ENCODE measurements at places on chromosomes 7 and 10.

- DNase-seq: no peak
Observed at GRCh38 chr7:13159003-13159402, 471.6 kb downstream of the ARL4A start.

GRCh38 chr10:109895095-109895818, 28.1 kb downstream of the XPNPEP1 start:
- DNase-seq: no peak

- no peak for DNase-seq
Observed at GRCh38 chr10:114681542-114681941, 23.5 kb upstream of the ABLIM1 start.

DNA sequence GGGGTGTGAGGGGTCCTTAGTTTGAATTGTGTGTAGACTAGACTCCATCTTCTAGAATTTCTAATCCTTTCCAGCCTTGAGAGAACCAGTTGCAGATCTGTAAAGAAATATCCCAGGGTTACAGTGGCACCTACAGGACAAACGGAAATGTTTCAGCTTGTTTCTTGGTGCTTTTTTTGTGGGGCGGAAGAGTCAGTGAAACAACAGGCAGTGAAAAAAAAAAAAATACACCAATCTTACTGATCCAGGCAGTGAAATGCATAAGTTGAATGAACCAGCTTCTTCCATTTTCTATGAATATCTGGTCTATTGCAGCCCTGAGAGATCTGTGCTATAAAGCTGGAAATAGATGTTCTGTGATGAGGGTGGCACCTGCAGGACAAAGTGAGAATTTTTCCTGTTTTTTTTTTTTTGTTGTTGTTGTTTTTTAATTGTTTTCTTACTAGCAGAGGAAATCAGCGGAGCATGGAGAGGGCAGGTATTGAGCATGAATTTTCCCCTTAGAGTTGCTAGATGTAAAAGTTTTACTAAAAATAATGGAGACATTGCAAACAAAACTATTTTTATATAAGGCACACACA, 81.9 kb upstream of the DYNC1I1 start:
- no peak for DNase-seq

DNA sequence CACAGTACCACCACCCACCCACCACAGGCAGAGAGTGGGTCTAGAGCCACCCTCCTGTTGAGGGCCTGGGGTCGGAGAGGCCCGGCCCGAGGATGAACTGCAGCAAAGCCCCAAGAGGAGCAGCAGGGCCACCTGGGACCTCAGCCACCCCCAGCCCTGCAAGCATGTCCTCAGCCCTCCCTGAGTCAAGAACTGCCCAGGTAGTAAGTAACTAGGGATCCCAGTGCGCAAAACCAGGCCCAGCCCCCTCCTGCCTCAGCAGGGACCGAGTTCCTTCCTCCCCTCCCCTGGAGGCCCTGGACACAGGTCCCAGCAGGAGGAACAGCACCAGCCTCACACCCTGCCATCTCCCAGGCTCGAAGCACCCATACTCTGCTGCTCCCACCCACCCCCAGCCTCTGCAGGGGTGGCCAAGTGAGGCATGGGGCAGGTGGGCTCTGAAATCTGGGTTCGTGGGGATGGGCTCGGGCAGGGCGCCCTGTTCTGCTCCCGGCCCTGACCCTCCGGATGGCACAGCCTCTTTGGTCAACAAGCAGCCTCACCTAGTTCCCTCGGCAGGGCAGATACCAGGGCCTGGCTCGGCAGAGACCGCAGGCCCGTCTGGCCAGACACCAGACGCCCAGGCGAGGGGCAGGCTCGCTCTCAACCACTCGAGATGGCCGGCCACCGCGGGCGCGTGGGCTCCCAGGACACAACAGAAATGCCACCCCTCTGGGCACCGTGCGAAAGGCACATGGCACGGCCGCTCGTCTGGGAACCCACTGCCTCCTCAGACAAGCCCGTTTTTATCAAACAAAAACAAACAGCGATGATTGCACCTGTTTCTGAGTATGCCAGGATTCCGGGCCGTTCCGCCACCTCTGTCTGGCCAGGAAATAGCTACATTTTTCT, 15.2 kb downstream of the PDGFA start:
- no peak for DNase-seq

GRCh38 chr10:119104654-119105015, 722 bp downstream of the DENND10 start:
- DNase-seq: peak; percentile 53

- no peak for DNase-seq
Observed at GRCh38 chr7:65989694-65990080, 7.7 kb upstream of the GUSB start.

- peak; percentile 29 for DNase-seq
Observed at GRCh38 chr10:112983444-112984056, 33.5 kb downstream of the TCF7L2 start.
